ENCODE measurements at places on chromosomes 2 and 18. TPM values are rescaled to one million over a fixed set of nuclear protein-coding genes. Genes with fewer than 3 reads are reported as not detected.

DNA sequence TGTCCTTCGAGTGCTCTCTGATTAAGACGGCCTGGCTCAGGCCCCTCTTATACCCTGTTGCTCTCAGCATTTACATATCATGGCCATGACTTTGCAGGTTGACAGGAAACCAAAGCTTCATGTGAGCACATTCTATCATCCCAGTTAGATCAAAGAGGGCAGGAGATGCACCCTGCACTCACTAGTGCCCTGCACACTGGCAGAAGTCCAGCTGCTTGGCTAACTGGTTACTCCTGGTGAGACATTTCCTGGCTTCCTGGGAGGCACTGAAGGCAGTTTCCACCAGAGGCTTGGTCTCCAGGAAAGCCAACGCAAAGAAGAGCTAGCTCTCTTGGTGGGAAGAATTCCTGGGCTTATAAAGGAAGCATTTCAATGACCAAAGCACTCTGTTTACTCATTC is 66.3 kb downstream of the LIPG start:
- no peaks in the 10 kb centered on the region for H3K4me1 ChIP-seq
- H3K36me3 ChIP-seq: no peaks in the 10 kb centered on the region
- H3K27ac ChIP-seq: no peak overlapping the region
- no peak overlapping the region for H3K4me3 ChIP-seq

GRCh38 chr2:215611609-215612386 is 175.9 kb upstream of the FN1 start:
- H3K36me3 ChIP-seq: no peaks in the 10 kb centered on the region
- H3K27ac ChIP-seq: no peak overlapping the region
- H3K27me3 ChIP-seq: no peaks in the 10 kb centered on the region
- no peaks in the 10 kb centered on the region for H3K4me1 ChIP-seq

DNA sequence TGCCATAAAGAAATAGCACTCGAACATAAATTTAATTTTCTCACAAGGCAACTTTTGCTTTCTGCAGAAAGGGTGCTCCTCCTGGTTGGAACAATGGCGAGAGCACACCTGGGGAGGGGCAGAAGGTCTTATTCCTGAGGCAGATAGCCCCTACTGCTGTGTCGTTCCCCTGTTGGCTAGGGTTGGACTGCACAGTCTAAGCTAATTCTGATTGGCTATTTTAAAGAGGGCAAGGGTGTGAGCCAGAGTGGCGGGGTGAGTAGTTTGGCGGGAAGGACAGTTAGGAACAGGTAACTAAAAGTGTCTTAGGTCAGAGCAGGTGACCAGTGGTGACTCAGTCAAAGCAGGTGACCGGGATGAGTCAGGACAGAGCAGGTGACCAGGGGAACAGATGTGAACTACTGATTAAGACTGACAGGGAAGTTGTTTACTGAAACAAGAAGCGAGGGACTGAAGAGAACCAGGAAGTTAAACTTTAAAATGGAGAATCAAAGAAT is 49.7 kb upstream of the AGAP1 start:
- H3K27me3 ChIP-seq: no peaks in the 10 kb centered on the region
- no peaks in the 10 kb centered on the region for H3K4me1 ChIP-seq
- DNase-seq: peak; percentile 56
- no peaks in the 10 kb centered on the region for H3K36me3 ChIP-seq
- H3K27ac ChIP-seq: peak overlapping the region; percentile 66

DNA sequence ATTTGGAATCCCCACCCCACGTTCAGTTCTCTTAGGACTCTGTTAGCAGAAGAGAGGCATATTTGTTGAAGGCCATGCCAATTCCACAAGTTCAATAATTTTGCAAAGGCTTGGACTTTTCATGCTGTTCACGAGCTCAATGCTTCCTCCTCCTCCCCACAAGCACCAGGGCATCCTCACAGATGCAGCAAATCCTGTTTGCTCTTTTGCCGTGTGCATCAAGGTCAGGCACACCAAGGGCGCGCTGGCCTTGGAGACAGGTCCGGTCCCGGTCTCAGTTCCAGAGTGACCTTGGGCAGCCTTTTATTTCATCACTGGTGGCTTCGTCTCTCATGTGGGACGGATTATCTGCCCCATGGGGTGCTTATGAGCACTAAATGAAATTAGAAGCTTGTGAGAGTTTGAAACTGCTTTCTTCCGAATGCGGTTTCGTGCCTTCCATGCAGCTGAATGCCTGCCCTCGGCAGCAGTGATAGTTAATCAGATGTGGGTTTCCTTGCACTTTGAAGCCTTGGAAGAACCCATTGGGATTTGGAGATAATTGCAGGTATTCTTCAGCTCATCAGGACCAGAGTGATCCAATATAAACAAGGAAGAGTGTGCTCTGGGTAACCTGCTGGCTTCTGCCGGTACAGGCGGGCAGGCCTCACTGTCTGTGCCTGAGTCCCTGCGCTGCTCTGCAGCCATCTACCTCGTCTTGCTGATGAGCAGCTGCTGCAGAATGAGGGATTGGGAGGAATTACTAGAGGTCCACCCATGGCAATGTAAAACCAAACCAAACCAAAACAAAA is 140.8 kb downstream of the SH3BP4 start:
- no peaks in the 10 kb centered on the region for H3K4me1 ChIP-seq
- H3K4me3 ChIP-seq: no peak overlapping the region
- H3K27me3 ChIP-seq: no peaks in the 10 kb centered on the region
- no peak for DNase-seq
- no peaks in the 10 kb centered on the region for H3K36me3 ChIP-seq

Gene MC2R
- total RNA-seq: not detected

Gene SP3
- 134 TPM for total RNA-seq

Measured in breast epithelium (tissue), 4 donors.